Stimulated activated CD8-positive, alpha-beta memory T cell treated with anti-CD3 and anti-CD28 coated beads, Interleukin-7, amount 100 ng/mL, for 24 hours (primary cell): ENCODE measurements at places on chromosomes 3 and 15.

DNA sequence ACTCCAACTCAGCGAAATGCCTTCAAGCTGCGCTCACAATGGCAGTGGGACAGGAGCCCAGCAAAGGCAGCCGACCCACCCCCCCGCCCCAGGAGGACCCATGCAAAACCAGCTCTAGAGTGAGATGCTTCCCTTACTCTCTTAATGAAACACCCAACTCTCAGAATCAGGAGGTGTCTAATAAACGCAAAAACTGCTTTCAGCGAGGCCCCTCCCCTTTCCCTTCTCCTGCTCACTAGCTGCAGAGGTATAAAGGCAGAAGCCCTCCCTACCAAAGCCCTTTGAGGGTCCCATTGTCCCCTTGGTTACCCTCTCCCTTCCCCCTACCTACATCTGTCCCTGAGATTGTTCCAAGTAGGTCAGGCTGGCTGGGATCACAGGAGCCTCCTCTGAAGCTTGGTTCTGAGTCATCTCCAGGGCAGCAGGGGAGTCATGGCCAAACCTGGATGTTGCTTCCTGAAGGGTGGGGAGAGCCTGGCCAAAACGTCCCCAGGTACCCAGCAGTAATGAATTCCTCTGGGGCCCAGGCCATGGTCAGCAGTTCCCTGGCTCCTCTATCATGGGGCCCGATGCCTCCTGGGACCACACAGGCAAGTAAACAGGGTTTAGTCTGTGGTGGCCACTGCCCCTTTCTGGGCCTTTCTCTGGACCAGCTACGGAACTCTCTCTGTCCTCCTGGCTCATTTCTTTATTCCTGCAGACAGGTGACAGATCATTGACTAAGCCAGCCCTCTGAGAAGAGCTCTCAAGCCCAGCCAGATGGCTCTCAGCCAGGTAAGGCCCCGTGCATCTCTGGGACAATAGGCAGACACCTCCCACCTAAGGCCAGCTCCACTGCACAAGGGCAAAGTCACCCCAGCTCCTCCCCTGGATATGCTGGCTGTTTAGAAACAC lies 8.6 kb downstream of the KLHL25 start:
- DNase-seq: no peak

- no peak for DNase-seq
Measured at GRCh38 chr3:73409138-73409763, 215.5 kb downstream of the PDZRN3 start.

DNA sequence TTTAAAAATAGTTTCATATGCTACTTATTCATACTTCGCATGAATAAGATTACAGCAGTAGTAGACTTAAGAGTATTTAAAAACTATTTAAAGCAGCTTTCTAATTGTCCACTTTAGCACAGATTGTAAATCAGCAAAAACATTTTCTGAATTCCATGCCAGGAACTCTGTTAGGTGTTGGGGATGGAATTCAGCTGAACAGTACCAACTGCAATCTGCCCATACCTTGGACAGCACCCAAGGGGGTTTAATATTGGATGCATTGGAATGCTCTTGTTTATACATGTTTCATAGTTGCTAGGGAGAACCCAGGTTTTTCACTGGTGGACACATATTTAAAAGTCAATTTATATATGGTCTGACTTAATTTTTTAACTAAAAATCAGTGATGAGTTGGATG lies 74.8 kb downstream of the PPM1L start:
- no peak for DNase-seq

GRCh38 chr15:81388436-81388770 lies 14.4 kb upstream of the TMC3 start:
- DNase-seq: no peak

DNA sequence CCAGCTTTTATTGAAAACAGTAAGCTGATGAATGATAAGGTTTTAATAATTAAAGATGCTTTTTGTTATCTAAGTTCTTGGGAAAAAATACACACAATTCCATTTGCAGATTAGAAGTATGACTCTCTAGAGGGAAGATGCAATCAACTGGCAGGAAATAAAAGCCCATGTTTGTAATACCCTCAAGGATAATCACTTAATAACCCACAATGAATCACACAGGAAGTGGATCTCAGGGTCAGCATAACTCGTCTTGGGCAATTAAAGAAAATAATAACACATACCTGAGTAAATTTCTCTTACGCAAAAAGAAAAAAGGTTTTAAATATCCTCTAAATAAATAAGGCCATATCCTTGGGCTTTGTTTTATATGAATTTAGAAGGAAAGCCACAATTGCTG lies 9.4 kb upstream of the EID1 start:
- DNase-seq: no peak

GRCh38 chr3:104909198-104909597 lies 457.5 kb upstream of the ALCAM start:
- no peak for DNase-seq

- DNase-seq: no peak
Measured at GRCh38 chr15:59437142-59437816, 707 bp upstream of the FAM81A start.

DNA sequence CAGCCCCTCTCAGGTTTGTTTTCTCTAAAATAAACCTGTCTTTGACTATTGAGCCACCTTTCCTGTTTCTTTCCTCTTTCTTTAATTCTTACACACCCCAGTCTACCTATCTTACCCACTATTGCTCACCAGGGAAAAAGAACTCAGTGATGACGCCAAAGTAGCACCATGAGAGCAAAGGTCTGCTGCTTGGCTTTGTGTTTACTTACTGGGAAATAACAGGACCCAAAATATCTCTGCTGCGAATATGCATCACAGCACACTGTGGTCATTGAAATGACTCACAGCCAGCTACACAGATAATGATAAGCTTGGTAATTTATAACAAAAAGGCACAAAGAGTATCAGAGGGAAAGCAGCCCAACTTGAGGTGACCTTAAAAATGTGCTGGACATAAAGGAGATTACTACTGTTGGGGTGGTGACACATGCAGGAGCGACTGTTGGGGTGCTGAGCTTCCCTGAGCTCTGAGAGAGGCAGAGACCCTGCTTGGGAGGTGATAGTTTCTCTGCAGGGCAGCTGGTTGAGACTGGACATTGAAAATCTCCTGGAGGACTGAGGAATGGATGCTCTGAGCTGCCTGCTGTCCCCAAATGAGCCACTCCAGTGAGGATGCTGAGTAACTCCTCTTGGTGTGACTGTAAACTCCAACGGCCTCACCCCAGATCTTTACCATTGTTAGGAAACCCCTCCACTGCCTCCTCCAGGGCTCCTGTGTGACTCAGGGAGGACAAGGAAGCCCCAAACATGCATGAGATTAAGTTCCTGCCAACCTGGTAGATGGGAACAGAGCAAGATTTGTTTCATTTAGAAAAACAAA lies 14.5 kb downstream of the EFCAB12 start:
- no peak for DNase-seq

- DNase-seq: no peak
Measured at GRCh38 chr15:34160735-34161134, 49.2 kb downstream of the KATNBL1 start.

DNA sequence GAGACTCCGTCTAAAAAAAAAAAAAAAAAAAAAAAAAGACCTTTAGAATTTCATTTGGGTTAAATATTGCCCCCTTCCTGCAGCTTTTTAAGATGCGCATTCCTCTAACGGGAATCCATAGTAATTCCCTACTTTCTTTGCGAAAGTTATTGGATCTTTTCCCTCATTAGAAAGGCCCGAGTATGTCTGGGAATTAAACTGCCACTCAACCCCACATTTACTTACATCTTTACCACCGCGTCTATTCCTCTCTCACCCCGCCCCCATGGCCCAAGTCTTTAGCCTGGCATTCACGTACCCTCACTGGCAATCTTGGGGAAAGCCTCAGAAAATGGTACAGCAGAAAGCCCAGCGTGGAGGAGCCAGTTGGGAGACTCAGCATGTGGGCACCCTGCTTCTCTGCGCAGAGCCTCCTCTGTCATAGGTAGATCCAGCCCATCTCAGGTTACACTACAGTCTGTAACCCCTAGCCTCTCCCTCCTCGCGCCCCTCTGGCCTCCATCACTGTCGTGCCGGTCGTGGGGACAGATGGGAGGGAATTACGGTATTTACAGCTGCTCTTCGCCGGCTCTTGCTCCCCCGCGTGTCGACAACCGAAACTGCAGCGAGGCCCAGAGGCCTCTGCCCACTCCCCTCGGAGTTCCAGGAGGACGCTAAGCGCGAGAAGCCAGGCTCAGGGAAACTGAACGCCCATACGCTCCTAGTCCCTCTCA lies 6.4 kb upstream of the ANKDD1A start:
- peak; percentile 63 for DNase-seq

DNA sequence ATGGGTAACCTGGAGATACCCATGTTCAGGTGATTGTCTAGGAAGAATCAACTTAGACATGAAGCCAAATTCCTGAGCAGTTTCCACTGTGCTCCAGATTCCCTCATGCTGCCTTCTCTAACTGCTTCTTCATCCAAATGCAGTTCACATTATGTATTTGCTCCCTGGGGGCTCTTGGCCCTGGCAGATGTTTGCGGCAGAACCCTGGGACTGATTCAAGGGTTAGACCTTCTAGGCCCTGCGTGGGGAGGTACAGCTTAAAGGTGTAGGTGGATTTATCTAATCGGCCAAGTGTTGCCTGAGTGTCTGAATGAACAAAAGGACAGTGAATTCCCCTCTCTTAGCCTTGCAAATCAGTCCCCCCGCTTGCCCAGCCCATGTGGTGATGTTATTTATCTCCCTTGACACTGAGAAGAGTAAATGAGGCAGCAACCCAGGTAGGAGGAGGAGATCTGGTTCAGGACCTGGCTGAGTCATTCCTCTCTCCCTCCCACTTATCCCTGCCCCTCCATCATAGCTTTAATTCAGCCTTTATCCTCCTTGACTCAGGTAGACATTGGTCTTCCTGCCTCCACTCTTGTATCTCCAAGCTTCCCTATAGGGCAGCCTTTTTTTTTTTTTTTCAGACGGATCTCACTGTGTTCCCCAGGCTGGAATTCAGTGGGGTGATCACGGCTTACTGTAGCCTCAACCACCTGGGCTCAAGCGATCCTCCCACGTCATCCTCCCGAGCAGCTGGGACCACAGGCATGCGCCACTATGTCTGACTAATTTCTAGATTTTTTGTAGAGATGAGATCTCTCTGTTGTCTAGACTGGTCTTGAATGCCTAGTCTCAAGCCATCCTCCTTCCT lies 54.8 kb downstream of the MAGEF1 start:
- no peak for DNase-seq

DNA sequence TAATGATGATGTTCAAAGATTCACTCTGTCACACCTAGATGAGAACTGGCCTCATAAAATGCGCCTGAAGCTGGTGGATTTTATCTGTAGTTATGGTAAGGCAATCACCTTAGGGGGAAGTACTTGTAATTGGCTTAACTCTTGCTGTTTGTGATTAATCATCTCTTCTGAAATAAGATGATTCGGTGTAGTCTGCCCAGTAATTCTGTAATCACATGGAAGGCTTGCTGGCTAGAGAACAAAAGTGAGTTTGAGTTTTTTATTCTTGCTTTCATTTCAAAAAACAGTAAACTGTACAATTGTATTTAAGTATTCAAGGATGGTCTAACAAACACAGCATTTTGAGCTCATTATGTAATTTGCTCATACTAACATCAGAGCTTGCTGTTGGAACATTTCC lies 72.1 kb downstream of the OTOL1 start:
- DNase-seq: no peak

DNA sequence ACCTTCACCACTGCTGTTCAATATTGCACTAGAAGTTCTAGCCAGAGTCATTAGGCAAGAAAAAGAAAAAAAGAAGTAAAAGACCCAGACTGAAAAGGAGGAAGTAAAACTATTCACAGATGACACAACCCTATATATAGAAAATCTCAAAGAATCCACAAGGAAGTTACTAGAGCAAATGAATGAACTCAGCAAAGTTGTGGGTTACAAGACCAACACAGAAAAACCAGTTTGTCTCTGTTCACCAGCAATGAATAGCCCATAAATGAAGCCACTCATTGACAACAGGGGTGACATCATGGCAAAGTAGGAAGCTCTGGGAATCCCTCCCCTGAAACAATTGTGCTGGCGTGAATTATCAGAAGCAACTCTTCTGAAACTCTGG lies 4.6 kb downstream of the CFAP100 start:
- DNase-seq: no peak

DNA sequence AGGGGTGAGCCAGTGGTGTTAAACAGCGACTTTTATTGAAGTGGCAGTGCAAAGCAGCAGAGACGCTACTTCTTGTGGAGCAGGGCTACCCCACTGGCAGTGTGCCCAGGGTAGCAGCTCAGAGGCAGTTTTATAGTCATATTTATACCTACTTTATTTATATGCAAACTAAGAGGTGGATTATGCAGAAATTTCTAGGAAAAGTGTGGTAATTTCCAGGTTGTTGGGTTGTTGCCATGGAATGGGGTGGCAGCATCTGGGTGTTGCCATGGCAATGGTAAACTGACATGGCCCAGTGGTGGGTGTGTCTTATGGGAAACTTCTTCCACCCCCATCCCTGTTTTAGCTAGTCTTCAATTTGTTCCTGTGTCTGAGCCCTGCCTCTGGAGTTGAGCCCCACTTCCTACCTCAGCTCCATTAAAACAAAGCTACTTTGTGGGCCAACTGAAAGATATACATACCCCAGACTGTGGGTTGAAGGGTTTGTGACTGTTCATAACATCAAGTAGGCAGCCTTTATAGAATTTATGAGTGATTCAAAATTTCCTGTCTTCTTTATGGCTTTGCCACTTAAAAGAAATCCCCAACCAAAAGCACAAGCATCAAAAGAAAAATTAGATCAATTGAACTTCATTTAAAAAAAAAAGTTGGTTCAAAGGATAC lies 60.3 kb downstream of the EBLN2 start:
- DNase-seq: no peak

DNA sequence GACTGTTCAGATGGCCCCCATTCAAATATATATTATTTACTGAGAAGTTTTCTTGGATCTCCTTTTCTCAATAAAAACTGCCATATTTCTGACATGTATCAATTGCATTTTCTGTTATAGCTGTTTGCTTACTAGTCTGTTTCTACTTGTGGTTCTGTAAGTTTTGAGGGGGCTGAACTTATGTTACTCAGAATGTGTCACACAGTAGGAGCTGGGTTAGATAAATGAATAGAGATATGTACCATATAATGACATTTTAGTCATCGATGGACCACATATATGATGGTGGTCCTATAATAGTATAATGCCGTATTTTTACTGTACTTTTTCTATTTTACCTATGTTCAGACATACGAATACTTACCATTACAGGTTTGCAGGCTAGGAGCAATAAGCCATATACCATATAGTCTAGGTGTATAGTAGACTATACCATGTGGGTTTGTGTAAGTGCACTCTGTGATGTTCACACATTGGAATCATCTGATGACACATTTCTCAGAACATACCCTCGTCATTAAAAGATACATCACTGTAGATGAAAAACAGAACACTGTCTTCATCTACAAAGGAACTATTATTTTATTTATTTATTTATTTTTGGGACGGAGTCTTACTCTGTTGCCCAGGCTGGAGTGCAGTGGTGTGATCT lies 22.3 kb downstream of the PPP4R2 start:
- no peak for DNase-seq
